ENCODE measurements at places on chromosomes 12 and 14.

DNA sequence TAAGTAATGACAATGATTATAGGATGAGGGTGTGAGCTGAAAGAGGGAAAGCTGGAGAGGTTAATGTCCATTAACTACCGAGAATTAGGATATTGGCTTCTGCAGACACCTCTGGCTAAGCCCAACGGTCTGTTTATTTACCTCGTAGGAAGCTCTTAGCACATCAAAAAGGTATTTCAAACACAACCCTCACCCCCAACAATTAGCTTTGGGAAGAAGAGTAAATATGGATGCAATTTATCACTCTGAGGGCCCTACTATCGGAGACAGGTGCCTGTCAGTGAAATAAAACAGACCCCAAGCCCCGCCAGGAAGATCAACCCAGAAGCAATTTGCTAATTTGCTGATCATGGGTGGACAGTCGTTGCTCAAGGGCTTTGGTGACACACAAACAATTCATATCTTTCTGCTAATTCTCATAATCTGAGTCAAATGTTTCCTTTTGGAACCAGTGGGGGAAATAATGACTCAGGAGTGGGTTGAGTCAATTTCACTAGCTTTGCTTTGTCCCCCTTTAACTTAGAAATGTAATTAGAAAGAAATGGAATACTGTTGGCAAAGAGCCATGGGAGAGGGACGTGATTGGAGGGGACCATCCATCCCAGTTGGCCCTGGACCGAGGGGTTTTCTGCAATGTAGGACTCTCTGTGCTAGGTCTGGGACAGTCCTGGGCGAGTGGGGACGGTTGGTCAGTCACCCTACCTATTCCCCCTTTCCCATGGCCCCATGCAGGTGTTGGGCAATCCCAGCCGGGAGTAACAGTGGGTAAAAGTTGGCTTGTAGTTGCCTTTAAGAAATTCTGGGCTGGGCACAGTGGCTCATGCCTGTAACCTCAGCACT lies 99.1 kb upstream of the MED13L start:
- DNase-seq = peak; percentile 74

DNA sequence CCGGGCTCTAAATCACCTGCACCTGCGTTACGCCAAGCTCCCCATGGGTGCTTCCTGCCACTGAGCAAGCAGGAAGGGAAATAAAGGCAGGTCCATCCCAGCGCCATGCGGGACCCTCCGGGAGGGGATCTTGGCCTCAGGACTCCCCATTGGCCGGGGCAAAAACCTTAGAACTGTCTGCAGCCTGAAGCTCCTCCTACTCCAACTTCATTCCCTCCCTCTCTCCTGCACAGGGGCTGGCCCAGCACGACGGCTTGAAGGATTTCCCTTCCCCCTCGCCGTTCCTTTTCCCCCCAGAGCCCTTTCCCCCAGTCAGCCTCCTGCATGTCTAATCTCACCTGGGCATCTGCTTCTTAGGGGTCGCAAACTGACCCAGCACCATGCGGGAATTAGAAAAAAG lies 137.2 kb upstream of the NCOR2 start:
- DNase-seq = no peak

GRCh38 chr12:128444598-128444997 lies 177.6 kb downstream of the TMEM132C start:
- peak; percentile 35 for DNase-seq

- no peak for DNase-seq
These were observed 351.0 kb downstream of the NAV3 start for GRCh38 chr12:78181544-78182162.

GRCh38 chr14:67512463-67513310 lies 20.4 kb upstream of the PLEKHH1 start:
- DNase-seq = no peak

- DNase-seq = no peak
These were observed 45.6 kb downstream of the TRMT5 start for GRCh38 chr14:60935319-60935718.

DNA sequence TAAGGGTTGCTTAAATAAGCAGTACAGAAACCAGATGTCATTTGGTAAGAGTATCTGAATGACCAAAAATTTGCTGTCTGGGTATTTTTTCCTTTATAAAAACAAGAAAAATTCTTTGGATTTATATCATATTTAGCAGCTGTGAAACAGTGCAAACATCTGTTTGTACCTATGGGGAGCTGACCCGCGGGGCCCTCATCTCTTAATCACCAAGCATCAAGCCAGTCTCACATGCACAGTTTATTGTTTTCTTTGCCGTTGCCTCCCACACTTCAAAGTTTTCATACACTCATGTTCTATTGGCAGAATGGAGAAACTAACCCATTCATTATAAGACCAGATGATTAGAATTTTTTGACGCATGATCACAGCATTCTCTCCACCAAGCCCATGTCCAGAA lies 142.2 kb downstream of the BMP4 start:
- peak; percentile 89 for DNase-seq

DNA sequence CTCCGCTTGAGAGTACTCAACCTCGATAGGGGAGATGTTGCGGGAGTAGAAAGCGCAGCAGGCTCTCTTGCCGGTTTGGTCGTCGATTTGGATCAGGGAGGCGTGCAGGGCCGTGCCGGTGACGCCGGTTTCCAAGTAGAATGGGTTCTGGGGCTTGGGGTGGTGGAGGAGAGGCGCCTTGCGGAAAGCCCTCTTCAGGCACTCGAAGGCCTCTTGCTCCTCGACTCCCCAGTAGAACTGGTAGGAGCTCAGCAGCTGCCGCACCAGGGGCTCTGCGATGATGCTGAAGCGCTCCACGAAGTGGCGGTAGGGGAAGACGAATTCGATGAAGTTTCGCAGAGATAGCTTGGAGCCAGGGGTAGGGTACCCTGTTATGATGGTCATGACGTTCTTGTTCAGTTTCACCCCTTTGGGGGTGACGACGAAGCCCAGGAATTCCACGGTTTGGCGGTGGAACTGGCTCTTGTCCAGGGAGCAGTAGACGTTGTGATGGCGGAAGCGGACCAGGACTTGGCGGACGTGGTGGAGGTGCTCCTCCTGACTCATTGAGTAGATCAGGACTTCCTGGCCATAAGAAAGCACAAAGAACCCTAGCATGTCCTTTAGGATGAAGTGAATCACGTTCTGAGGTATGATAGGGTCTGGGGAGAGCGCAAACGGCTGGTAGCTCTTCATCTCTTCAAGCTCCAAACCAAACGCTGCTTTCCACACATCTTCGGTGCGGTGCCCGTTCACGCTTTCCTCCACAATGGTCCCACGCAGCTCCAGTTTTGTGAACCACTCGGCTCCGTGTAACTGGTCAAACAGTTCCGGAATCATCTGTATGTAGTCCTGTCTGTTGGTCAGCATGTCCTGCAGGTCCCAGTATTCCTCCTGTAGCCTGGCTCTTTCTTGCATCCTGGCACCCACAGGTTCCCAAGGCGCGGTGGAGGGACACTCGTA lies 21.2 kb downstream of the RTL1 start:
- DNase-seq = no peak

DNA sequence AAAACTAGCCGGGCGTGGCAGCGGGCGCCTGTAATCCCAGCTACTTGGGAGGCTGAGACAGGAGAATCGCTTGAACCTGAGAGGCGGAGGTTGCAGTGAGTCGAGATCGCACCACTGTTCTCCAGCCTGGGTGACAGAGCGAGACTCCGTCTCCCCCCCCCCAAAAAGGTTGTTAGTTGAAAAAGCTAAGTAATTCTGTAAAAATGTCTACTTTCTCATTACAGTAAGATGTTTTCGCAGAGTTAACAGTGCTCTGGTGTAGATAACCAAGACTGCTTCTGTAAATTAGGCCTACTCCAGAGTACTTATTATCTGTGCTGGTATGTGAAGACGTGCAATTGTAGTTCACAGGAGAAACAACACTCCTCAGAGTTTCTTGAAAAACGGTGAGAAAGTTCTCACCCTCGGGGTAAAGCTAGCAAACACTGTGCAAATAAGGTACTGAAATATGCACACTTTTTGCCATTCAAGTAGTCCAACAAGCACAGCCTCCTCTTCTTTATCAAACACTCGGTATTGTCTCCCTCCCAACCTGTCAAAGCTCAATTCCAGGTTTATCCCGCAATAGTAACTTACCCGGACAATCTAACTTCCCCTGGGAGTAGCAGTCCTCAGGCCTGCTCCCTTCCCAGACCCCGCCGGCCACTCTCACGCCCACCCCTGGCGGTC lies 974 bp downstream of the BTBD7 start:
- DNase-seq = no peak

GRCh38 chr14:26984311-26985177 lies 386.7 kb upstream of the NOVA1 start:
- DNase-seq = no peak

GRCh38 chr12:16607906-16608775 lies 2.2 kb upstream of the LMO3 start:
- DNase-seq = no peak
